ENCODE measurements at places on chromosomes 5 and 9. TPM values are rescaled to one million over a fixed set of nuclear protein-coding genes. Genes with fewer than 3 reads are reported as not detected.
A peak's percentile ranks its signal among the peaks of the same experiment; 100 is the strongest.

DNA sequence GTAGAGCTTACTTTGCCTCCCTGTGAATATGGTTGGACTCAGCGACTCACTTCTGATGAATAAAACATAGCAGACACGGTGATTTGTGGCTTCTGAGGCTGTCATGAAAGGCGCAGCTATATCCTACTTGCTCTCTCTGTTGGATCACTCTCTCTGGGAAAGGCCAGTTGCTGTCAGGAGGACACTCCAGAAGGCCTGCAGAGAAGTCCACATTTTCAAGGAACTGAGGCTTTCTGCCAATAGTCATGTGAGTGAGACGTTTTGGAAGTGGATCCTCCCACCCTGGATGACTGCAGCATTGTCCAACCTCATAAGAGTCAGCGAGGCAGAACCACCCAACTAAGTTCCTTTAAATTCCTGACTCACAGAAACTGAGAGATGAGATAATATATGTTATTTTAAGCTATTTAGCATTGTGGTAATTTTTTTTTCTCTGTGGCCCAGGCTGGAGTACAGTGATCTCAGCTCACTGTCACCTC lies 156.0 kb upstream of the MAST4 start:
- no peak for DNase-seq

GRCh38 chr5:170432669-170433068 lies 43.5 kb upstream of the KCNMB1 start:
- DNase-seq: no peak

DNA sequence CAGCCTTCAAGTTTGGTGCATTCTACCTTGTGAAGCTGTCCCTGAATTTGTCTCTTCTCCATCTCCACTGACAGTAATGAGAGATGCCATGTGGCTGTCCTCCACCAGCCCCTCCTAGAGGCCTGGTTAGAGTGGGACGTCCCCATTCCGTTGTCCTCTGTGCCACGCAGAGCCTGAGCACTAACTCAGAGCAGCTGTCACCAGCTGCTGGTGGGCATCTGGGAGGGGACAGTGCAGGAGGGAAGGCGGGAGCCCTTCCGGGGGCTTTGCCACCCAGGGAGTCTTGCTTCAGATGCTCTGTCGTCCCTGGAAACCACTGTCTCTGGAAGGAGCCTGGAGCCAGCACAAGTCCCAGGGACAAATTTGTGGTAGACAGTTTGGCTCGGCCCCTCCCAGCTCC lies 78.6 kb downstream of the PDZD2 start:
- no peak for DNase-seq

- no peak for DNase-seq
Observed at GRCh38 chr9:36964791-36965190, 69.3 kb downstream of the PAX5 start.

GRCh38 chr9:89863141-89863540 lies 258.3 kb downstream of the GADD45G start:
- no peak for DNase-seq

- peak; percentile 38 for DNase-seq
Observed at GRCh38 chr5:72394688-72395087, 74.5 kb downstream of the PTCD2 start.

DNA sequence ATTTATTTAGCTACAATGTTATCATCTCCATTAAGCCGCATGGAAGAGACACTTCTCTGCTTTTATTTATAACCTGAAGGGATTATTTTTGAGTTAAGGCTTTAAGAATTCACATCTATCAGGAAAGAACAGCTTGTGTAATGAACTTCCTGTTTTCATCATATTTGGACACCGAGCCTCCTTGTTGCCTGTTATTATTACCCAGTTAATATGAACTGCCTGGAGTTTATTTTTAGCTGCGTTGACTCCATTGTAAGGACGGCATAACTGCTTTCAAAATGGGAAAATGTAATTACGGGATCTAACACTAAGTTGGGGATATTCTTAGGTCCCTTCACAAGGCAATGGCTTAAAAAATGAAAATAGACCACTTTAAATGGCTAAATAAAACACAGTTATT lies 89.0 kb upstream of the NR4A3 start:
- DNase-seq: no peak

- DNase-seq: no peak
Observed at GRCh38 chr5:41408676-41409443, 101.5 kb downstream of the PLCXD3 start.

CDO1 gene
- not detected for total RNA-seq

All from HT-29 (cell line).